Activated CD4-positive, alpha-beta T cell treated with anti-CD3 and anti-CD28 coated beads for 48 hours (primary cell): ENCODE measurements at places on chromosomes 7 and 10.

- no peak for DNase-seq
These were observed 83.4 kb upstream of the ODAD2 start for GRCh38 chr10:28082316-28082715.

DNA sequence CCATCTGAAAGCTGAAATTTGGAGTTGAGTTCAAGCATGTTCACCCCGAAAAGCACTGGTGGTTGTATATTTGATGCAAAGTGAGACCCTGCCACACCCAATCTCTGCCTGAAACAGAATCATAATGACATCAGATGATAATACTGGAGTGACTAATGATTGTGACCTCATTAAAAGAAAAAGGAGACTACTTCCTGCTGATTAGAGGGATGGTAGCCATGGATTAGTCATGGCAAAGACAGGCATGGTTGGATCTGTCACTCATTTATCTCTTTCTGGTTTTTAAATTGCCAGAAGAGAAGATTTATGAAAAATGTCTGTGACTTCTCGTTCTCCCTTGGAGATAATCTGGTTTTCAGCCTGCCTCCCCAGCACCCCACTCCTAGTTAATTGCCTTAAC is 101.2 kb downstream of the BAMBI start:
- DNase-seq, result no peak

GRCh38 chr10:69801434-69802315 is at the start of gene COL13A1:
TSS of gene COL13A1 (plus strand) at chr10:69801906. CDS start at chr10:69802424, 518 bp downstream.
- no peak for DNase-seq

- DNase-seq, result no peak
These were observed 76.8 kb upstream of the INSIG1 start for GRCh38 chr7:155220903-155221302.

DNA sequence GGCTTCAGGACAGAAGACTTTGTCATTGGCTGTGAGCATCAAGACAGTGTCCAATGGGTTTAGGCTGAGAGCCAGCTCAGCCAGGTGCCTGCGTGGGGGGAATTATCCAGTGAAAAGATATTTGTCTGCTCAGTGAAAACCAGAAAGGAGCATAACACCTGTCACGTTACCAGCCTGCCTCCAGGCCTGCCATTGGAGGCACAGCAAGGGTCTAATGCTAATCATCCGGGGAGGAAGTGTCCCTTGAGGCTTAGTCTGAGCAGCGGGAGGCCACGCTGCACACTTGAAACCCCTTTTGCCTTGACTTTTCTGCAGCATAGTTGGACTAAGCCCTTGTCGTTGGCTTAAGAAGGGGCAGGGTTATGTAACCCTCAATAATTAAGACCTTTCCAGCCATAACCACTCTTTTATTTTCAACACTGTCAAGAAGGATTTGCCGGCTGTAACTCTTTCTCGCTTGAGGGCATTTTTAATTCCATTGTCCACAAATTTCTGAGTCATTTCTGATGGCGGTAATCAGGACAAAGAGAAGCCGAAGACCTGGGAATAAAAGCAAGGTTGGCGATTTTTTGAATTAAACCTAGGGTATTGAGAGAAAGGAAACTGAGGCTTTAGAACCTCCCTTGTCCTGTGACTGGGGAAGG is 639.6 kb upstream of the FOXK1 start:
- no peak for DNase-seq

DNA sequence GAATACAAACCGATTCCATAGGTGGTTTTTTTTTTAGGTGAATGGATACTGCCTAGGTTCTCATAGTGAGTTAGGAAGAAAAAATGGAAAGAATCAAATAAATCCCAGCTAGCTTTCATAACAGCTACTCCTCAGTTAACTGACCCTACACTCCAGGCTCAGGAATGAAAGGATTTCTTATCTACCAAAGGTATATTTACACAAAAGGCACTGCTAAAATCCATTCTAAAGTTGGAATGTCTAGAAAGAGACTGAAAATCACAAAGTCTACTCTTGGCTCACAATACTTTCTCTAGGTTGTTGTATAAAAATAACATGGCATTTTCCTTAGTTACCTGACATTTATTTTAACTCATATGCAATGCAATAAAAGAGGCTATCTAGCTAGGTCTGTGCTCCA is 375.2 kb downstream of the MAGI2 start:
- DNase-seq, result no peak

DNA sequence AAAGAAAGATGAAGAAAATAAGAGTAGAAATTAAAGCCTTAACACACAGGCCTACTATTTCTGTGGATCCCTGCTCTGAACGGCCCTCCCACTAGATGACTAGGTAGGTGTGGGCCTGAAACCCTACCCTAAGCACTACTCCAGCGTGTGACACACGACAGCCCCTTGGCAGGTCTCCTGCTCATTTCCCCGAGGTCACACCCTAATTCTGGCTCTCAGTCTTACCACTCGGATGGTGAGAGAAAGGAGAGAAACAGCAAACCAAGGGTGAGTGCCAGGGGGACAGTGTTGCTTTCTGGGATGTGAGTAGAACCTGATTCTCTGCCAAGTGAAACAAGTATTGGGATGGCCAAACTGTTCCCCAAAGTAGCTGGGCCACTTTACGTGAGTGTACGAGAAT is 12.1 kb downstream of the GALNTL5 start:
- DNase-seq, result no peak
